ENCODE measurements at places on chromosomes 16 and 17.

- DNase-seq = no peak
Measured at GRCh38 chr17:79811868-79812352, 15.0 kb upstream of the CBX8 start.

GRCh38 chr17:77884019-77884418, 74.5 kb upstream of the TNRC6C start:
- no peak for DNase-seq

DNA sequence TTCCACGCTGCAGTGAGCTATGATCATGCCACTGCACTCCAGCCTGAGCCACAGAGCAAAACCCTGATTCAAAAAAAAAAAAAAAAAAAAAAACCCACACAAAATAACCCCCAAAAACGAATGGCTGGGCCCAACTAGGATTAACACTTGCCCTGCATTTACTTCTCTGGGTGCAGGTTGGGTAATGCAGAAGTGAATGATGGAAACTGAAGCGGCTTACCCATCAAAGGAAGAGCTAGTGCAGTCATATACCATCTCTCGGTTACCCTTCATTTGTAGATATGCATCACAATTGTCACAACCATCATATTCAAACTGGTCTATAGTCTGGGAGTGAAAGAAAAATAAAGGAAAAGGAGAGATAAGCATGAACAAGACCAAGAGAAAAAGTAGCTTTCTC, 819 bp downstream of the SUPT4H1 start:
- no peak for DNase-seq

DNA sequence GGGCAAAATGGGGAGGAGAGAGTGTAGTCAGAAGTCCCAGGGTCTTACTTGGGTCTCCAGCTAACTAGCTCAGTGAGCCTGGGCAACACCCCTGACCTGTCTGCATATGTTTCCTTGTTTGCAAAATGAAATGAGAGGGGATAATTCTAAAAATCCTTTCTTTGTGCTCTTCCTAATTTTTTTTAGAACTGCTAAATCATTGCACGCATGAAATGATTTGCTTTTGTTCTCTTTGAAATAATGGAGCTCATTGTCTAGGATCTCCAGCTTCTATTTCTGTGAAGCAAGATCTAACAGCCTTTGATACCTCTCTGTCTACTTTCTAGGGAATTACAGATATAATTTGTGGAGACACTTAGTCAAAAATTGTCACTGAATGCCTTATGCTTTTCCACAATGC, 181.3 kb downstream of the CDH13 start:
- no peak for DNase-seq

GRCh38 chr16:9256196-9256595, 164.8 kb downstream of the HAPSTR1 start:
- DNase-seq = no peak

GRCh38 chr17:17253406-17253805, 16.4 kb upstream of the FLCN start:
- DNase-seq = no peak

GRCh38 chr16:74841904-74842303, 67.3 kb upstream of the FA2H start:
- DNase-seq = no peak

DNA sequence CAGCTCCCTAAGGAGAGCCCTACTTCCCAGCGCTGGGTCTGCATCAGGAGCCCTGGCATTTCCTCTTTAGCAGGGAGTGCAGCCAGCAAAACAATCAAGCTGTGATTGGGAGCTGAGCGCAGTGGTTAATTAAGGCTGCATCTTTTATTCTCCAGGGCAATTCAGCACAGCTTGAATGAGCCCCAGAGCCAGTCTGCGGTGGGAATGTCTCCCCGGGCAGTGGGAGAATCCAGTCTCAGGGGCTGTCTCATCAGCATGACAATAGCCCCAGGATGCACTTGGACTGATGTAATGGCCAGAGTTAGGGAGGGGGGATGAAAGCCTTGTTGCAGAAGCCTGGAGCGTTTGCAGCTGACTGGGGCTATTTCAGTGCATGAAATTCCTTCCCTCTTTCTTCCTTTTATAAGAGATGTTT, 292.6 kb upstream of the SOX9 start:
- no peak for DNase-seq

DNA sequence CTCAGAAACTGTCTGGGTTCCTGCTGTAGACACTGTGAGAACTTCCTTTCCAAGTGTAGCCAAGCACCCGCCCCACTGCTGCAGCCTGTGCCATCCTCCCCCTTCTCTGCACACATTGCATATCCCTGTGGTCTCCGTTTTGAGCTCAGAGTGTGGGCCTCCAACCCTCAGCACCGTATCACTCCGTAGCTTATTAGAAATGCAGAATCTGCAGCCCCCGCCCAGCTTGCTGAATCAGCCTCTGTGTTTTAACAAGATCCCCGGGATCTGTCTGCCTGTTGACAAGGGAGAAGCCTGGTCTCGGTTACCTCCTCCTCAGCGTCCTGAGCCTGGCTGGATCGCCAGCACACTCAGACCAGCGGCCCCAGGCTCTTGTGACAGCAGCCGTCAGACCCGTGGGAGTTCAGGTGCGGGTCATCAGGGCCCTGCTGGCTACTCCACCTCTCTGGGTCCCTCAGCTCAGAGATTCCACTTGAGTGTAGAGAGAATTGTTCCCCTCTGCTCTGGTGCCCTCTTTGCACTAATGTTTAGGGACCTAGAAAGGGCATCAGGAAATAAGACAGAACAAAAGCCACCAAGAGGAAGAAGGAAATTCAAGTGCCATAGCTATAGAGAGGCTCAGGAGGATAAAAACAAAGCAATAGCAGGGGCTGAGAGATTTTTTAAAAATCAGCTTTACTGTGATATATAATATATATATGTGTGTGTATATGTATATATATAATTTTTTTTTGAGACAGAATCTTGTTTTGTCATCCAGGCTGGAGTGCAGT, 92.3 kb downstream of the PITPNC1 start:
- no peak for DNase-seq

- no peak for DNase-seq
Measured at GRCh38 chr17:63189082-63189481, 223.0 kb downstream of the TANC2 start.

DNA sequence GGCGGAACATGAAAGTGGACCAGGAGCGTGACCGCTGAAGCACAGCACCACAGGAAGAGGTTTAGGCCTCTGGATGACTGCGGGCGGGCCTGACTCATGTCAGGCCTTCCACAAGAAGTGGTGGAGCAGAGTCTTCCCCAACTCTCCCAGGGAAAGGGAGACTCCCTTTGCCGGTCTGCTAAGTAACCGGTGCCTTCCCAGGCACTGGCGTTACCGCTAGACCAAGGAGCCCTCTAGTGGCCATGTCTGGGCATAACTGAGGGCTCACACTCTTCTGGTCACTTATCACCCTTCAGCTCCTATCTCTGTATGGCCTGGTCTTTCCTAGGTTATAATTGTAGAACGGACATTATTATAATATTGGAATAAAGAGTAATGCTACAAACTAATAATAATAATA, 1931.9 kb downstream of the TP53TG3F start:
- no peak for DNase-seq

GRCh38 chr17:65039336-65039988, 17.1 kb downstream of the GNA13 start:
- DNase-seq = peak; percentile 29

DNA sequence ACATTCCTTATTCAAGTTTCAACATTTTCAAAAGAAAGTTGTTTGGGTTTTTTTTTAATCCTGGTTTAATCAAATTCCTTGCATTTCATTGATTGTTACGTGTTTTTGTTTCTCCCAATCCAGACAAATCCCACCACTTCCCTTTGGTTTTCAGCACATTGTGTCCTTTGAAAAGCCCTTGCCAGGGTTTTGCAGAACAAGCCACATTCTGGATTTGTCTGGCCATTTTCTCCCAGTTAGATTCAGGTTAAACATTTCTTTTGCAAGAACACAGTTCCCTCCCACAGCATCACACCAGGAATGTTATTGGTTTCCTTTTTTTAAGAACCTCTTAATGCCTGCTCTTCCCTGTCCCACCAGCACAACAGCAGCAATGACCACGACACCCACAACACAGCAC, 278.0 kb upstream of the SALL1 start:
- no peak for DNase-seq

DNA sequence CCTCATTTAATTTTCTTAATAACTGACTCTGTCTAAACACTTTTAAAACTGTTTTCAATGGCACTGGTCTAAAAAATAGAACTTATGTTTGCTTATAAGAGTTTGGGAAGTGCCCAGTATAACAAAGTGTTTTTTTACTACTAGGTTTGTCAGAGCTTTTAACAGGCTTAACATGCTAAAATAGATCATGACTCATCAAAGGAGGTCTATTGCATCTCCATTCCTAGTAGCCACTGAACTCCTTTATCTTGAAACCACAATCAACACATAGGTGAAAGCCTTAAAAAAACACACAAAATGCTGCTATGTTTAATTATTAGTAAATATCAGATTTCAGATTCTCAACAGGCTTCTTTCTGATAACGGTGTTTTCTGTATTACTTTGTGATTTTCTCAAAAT, 196.4 kb upstream of the KIF2B start:
- DNase-seq = no peak

GRCh38 chr16:81558077-81558443, 113.5 kb downstream of the CMIP start:
- DNase-seq = no peak

DNA sequence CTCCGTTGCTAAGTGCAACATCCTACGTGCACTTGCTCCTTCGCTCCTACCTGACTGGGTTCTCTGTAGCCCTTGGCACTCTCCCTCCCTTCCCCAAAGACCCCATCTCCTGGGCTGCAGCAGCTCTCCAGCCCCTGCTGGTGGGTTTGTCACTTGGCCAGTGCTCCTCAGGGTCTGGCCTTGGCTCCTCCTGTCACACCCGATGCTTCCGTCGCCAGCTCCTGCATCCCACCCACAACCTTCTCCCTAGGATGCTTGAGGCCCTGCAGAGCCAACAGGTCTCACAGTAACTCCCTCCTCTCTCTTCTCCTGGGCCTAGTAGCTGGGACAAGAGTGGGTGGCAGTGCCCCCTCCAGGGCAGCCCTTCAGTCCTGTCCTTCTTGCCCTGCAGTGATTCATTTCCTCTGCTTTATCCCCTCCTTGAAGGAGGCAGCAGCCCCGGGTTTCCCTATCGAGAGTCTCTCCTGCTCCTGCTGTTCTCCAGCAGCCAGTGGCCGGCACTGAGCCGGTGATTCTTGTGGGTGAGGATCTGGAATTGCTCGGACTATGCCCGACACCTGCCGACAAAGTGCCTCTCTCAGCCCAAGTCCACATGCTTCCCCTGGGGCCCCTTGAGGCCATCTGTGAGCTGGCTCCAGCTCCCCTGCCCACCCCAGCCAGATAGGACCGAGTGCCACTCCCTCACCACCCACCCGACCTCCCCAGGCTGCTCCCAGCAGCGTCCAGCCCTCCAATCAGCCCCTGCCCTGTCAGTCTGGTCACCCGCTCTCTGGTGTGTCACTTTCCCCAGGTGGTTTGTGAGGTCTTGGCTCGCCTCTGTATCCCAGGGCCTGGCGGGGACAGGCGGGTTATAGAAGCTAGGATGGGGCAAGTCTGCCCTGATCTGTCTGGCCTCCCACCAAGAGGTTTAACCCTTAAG, 3.8 kb downstream of the LITAFD start:
- no peak for DNase-seq

GRCh38 chr17:66378296-66378695, 75.9 kb downstream of the PRKCA start:
- DNase-seq = no peak

DNA sequence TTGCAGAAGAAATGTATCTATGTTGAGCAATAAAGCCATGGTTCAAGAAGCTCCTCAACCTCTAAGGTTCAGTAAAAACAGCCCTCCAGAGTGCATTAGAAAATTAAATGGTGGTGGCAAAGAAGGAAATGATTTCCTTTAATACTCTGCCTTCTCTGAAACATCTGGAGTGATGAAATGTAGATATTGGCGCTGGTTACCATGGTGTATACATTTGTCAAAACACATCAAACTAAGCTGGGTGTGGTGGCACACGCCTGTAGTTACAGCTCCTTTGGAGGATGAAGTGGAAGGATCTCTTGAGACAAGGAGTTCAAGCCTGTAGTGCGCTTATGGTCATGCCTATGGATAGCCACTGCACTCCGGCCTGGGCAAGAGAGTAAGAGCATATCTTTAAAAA, 6.0 kb downstream of the CAPNS2 start:
- DNase-seq = no peak

- DNase-seq = no peak
Measured at GRCh38 chr16:85331688-85332087, 219.4 kb upstream of the CIBAR2 start.

DNA sequence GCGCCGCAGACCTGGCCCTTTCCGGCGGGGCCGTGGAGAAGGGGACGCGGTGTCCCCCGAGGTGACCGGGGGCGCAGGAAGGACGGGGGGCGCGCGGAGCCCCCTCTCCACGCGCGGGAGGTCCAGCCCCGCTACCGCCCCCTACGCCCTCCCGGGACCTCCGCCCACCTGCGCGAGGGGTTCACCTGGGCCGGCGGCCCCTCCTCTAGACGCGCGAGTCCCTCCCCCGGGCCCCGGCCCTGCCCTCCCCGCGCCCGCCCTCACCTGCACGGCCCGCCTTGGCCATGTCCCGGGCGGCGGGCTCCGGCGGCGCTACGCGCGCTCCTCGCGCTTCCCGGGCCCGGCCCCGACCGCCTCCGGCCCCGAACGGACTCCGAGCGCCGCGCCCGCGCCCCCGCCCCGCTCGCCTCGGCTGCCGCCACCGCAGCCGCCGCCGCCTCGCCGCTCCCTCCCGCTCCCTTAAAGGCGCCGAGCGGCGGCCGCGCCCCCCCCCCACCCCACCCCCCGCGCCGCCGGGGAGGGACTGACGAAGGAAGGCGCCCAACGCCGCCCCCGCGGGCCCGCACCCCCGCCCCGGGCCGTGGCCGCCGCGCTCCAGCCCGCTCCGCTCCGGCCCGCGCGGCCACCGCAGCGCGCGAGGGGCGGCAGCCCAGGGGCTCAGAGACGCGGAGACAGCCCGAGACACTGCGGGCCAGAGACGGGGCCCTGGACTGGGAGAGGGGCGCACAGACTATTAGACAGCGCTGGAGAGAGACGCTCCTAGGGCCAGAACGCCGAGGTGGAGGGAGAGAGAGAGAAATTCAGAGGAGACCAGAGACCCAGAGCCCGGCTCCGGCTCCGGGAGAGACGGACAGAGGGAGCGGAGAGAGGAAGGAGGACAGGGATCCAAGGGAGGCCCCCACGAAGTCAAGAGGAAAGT, at the start of gene PITPNM3:
Gene PITPNM3 (minus strand): TSS at position 435 of the 919 bp plus-strand sequence. CDS start 149 bp downstream, at position 286.
- DNase-seq = no peak

- DNase-seq = no peak
Measured at GRCh38 chr16:51545951-51546350, 394.9 kb upstream of the SALL1 start.

GRCh38 chr17:4516735-4517134, 18.1 kb downstream of the SPNS2 start:
- DNase-seq = no peak

- DNase-seq = no peak
Measured at GRCh38 chr16:75120253-75120652, 3.7 kb upstream of the LDHD start.

GRCh38 chr16:88721236-88721635, 14.9 kb downstream of the CTU2 start:
- no peak for DNase-seq

GRCh38 chr17:12983991-12984884, 33.6 kb downstream of the ELAC2 start:
- no peak for DNase-seq

GRCh38 chr16:24858219-24859041, 12.7 kb downstream of the SLC5A11 start:
- DNase-seq = no peak

Measured in stimulated activated CD8-positive, alpha-beta memory T cell treated with anti-CD3 and anti-CD28 coated beads, Interleukin-7, amount 100 ng/mL, for 4 hours (primary cell).